ENCODE measurements at places on chromosomes 3 and 15.
A peak's percentile ranks its signal among the peaks of the same experiment; 100 is the strongest.

DNA sequence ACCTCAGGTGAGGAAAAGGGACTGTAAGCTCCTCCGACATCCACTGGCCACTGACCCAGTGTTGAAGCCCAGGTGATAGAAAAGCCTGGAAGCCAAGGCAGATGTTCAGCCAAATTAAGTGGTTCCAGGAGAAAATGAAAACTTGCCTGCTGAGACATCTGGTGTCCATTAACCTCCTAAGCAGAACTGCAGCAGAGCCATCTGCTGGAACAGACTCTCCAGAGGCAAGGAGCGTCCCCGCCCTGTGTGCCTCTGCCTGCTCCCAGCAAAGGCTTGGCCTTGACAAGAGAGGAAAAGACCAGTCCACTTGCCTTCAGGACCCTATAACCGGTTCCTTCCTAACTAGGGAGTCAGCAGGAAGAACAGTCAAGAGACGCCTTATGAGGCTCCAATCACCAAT is 48.2 kb downstream of the SRGAP3 start:
- DNase-seq, result no peak

DNA sequence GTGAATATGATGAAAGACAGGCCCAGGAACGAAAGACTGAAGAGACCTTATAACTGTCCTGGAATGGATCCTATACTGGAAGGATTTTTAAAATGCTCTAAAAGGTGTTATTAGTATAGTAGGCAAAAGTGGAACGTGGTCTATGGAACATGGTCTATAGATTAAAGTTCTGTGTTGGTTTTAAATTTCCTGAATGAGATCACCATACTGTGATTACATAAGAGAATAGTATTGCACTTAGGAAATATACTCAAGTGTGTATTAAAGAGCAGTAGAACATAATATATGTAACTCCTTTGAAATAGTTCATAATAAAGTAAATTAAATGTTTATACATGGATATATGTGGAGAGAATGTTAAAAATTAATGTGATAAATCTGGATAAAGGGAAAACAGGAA is 68.2 kb downstream of the SPRED1 start:
- DNase-seq, result no peak

GRCh38 chr3:134322286-134322685 is 52.0 kb downstream of the AMOTL2 start:
- DNase-seq, result no peak

GRCh38 chr15:99169769-99170311 is 65.0 kb downstream of the SYNM start:
- no peak for DNase-seq

GRCh38 chr3:149428087-149428486 is 46.4 kb upstream of the TM4SF4 start:
- no peak for DNase-seq

DNA sequence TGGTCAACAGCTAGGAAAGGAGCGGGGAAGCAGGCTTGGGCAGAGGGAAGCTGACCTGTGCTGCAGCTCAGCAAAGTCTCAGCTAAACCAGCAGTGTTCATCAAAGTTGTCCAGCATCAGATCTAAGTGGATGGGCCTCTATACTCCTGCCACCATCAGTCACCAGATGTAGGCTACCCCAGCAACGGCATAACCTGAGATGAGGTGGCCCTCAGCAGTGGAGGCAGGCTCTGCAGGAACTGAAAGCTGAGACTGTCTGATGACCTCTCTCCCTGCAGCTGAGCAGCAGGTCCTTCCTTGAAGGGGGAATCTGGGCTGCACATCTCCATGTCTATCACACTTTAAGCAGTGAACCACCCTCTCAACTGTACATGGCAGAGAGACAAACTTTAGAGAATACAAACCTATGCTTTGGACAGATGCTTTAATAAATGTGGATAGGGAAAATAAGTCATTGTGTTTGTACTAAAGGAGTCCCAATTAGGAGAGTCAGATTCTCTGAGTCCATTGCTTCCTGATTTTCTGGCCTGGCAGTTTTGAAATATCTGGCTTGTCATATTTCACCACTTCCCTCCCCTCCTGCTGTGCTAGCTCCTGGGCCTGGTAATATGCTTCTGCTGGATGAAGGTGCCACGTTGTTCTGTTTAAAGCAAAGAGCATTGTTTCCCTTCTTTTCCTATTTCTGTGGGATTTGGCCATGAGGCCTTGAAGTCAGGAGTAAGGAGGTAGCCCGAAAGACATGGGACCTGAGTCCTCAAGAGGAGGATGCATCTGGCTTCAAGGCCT is 11.1 kb upstream of the PSTPIP1 start:
- DNase-seq, result no peak

DNA sequence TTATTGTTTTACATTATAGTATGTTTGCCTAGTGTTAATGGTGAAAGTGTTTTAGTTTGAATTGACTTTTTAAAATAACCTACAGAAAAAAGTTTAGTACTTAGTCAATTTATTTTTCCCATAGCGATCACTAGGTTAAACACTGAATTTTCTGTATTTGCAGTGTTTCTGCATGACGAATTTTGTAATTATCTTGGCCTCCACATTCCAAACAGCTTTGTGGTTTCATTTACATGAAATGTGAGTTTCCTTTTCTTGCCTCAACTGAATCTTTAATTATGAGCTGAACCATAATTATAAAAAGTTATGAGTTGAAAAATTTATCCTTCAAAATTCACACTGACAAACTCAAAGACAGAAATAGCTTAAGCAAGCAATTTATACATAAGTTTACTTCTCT is 235.5 kb downstream of the CTNNB1 start:
- no peak for DNase-seq

DNA sequence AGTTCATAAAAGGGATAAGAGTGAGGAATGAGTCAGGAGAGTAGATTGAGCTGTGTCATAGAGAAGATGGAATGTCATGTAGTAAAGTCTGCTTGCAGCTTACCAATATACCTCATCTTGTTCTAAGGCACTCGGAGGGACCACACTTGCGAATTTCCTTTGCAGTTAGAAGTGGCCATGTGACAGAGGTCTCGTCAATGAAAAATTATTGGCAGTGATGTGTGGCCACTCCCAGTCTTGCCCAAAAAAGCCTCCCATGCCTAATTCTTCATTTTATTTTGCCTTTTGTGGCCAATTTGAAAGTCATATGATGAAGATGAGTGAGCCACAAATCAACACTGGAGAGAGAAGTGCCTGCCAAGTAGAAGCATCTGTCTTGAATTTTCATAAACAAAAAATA is 465.6 kb upstream of the ZNF385D start:
- DNase-seq, result no peak

- DNase-seq, result peak; percentile 40
Measured at GRCh38 chr3:194685718-194686413, at the start of gene FAM43A. FAM43A (plus strand) TSS chr3:194685883; CDS start chr3:194686827, 944 bp downstream.

DNA sequence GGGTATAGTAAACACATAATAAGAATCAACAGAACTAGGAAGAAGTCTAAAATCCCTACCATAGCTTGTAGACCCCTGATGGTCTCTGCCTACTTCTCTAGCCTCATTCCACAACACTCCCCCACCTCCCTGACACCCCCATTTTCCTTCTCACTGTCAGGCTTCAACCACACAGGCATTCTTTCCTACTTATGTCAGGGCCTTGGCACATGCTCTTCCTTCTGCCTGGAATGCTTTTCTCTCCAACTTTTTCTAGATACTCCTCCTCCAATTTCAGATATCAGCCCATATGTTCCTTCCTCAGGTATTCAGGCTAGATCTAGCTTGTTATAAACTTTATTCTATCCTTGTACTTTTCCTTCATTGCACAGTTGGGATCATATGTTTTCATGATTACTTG is 106.0 kb upstream of the MRPL3 start:
- DNase-seq, result no peak

DNA sequence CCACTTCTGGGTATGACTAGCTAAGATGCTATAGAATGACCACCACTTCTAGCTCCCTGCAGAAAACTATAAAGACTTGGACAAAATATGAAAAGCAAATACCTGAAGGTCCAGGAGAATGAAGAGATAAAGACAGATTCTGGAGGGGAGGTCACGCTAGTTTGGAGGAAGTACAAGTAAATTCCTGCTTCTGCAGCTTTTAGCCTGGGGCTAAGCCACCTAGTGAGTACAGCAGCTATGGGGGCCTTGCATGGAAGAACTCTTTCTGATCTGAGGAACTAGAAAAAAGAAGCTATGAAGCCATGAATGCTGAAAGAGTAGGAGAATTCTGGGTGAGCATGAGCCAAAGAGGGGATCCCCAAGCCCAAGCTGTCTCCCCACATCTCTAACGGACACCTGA is 29.8 kb downstream of the NRG4 start:
- no peak for DNase-seq

- DNase-seq, result no peak
Measured at GRCh38 chr15:94917068-94917467, 685.7 kb downstream of the MCTP2 start.

- DNase-seq, result no peak
Measured at GRCh38 chr3:161413855-161414210, 42.5 kb upstream of the SPTSSB start.

- DNase-seq, result no peak
Measured at GRCh38 chr3:14540821-14541385, 761 bp upstream of the GRIP2 start.

- no peak for DNase-seq
Measured at GRCh38 chr3:13292375-13292774, 127.7 kb downstream of the NUP210 start.
